ENCODE measurements at places on chromosomes 6 and 20.

- DNase-seq: no peak
These were observed 268.6 kb upstream of the AGPAT4 start for GRCh38 chr6:161542346-161542980.

DNA sequence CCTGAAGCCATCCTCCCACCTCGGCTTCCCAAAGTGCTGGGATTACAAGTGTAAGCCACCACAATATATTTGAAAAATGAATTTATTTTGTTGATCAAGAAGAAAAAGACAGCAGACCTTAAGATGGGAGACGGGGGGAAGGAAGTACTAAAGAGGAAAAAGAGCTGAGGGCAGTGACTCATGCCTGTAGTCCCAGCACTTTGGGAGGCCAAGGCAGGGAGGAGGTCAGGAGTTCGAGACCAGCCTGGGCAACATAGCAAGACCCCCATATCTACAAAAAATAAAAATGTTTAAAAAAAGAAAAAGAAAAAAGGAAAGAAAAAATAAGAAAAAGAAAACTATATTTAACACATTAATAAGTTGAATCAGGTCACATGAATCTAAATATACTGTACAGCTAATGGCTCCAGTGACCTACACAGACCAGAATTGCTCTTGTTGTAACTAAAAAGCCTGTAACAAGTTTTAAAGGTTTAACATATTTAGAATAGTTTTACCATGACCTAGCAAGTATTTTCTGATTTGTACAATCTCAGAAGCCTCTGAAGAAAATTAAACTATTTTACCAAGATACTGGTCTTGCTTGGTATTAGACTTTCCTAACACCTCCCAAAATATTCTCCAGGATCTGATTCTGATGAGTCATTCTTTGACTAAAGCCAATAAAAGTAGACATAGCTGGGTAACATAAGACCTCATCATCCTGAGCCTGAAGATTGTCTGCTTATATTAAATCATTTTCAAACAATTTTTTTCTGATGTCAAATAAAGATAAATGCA lies 4.3 kb upstream of the AKIRIN2 start:
- DNase-seq: no peak

- no peak for DNase-seq
These were observed 108.7 kb downstream of the NCOA3 start for GRCh38 chr20:47610247-47610944.

DNA sequence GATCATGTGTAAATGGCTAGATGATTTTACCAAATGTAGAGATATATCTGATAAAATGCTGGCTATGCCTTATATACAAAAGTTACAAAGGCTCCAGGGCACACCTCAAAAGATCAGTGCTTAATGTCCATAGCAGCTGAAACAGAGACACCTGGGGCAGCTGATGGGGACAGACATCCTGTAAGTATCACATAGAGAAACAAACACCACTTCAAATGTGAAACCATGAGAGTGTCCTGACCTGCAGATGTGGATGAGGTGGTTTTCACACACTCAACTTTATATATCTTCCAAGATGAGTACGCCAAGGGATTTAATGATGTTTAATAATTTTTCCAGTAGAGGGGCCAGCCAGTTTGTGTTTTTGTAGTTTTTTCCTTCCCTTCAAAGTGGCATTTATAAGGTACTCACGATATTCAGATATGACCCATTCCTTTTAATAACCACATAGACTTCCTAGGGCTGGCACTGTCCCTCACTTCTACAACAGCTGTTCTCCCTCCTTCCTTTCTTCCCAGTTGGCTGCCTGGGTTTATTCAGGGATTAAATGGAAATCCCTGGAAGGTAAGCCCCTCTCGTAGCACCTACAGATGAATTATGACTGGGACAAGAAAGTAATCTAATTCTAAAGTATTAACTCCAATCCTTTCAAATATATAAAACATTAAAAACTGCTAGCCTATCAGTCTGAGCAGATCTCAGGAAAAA lies 50.3 kb upstream of the MCM9 start:
- no peak for DNase-seq

GRCh38 chr20:25300496-25301170 lies 52.7 kb downstream of the PYGB start:
- no peak for DNase-seq

Measured in T-helper 2 cell (primary cell).